ENCODE measurements at places on chromosomes 6 and 20. TPM values are rescaled to one million over a fixed set of nuclear protein-coding genes. Genes with fewer than 3 reads are reported as not detected.

The ZC2HC1B gene
- 0.31 TPM for total RNA-seq

The PPP1R3G gene
- total RNA-seq: 1.2 TPM

The HTR1B gene
- 0.94 TPM for total RNA-seq

The ACTL10 gene
- 1.1 TPM for total RNA-seq

The FOXP4 gene
- total RNA-seq: 0.94 TPM

The SEMG2 gene
- not detected for total RNA-seq

The HLA-DMB gene
- 2.0 TPM for total RNA-seq

The UBD gene
- total RNA-seq: 0.47 TPM

The PTPRK gene
- total RNA-seq: 438 TPM

The PRDM13 gene
- total RNA-seq: not detected

The RSPO3 gene
- total RNA-seq: 44.1 TPM

The MMP24 gene
- 76.1 TPM for total RNA-seq

The SYCP2 gene
- 4.1 TPM for total RNA-seq

The CNBD2 gene
- 5.5 TPM for total RNA-seq

The BCAS1 gene
- total RNA-seq: 3.0 TPM

The CNR1 gene
- 327 TPM for total RNA-seq

The DEFB119 gene
- not detected for total RNA-seq

The NKAIN4 gene
- total RNA-seq: 14.2 TPM

The SPATS1 gene
- total RNA-seq: 0.62 TPM

The CD24 gene
- 1,048 TPM for total RNA-seq

The MAFB gene
- 11.1 TPM for total RNA-seq

The EDN1 gene
- 5.9 TPM for total RNA-seq

The CAP2 gene
- 33.7 TPM for total RNA-seq

The CLIC5 gene
- 0.47 TPM for total RNA-seq

The OR2B6 gene
- total RNA-seq: not detected

The HECA gene
- total RNA-seq: 62.5 TPM

The AGER gene
- 0.78 TPM for total RNA-seq

The CST9 gene
- not detected for total RNA-seq

The SLC26A8 gene
- total RNA-seq: 5.3 TPM

The RNASET2 gene
- total RNA-seq: 20.9 TPM

Data from occipital lobe (tissue), 3 donors.